ENCODE measurements at places on chromosomes 3 and 15.

DNA sequence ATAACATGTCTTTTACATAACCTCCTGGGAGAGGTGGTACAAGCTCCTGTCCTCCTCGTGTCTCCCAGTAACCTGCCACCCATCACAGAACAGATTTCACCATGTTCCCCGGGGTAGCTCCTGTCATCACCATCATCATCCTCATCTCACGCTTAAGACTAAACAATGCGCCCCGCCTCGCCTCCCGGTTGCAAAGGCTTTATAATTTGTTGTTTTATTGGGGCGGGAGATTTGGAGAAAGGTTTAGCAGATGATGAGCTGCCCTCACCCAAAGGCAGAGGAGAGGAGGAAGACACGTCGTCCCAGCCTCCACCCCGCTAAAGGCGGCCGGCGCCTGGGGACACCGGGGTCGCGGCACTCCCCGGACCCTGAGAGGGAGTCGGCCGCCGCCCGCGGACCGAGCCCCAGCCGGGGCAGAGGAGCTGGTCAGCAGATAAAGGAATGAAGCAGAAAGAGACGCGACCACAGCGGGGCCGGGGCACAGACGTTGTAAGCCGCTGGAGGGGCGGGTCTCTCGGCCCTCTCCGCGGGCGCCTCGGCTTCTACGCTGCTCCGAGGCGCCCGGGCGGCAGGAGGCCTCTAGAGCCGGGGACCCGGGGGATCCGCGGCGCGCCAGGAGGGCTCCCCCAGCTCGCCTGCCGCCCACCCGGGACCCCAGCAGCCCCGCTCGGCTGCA, 589 bp downstream of the HERC1 start:
- no peak for DNase-seq

DNA sequence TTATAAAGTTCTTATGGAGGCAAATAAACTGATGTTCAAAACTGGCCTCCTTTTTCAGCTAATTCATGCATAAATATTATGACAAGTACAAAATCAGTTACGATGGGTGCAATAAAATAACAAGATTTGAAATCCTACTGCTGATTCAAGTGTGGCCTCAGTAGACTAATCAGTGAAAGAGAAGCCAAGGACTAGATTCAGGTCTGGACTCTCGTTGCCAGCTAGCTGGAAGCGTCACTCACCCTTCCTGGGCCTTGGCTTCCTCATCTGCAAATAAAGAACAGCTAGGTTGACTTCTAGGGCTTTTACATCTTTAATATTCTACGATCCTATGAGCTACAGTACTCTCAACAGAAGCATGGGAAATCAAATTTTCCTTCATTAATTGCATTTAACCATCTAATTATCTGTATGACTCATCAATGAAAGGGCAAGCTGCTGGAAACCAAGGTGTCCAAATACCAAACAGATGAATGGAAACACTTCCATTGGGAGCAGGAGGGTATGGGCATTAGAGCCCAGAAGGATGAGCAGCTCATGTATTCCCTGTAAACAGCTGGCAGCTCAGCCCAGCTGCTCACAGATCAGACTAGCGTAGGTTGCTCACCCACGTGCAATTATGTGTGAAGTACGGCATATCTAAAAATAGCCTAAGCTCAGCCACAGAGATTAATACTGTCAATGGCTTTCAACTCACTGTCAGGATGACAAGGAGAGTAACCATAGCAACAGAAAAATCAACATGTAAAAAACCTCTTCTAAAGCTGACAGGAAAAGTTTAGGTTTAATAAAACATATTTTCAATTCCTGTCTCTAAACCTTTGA, 294.8 kb downstream of the PLCL2 start:
- no peak for DNase-seq

- no peak for DNase-seq
Measured at GRCh38 chr15:25182736-25183445, 228.1 kb downstream of the SNRPN start.

DNA sequence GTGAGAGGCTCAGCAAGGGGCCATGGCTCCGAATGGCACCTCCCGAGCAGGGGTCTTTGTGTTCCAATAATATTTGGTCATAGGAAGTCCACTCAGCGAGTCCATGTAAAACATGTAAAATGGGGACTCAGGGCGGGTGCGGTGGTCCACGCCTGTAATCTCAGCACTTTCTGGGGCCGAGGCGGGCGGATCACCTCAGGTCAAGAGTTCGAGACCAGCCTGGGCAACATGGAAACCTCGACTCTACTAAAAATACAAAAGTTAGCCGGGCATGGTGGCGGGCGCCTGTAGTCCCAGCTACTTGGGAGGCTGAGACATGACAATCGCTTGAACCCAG, 26.4 kb downstream of the EFCC1 start:
- DNase-seq, result no peak

GRCh38 chr3:71050538-71051258, 532.8 kb downstream of the FOXP1 start:
- no peak for DNase-seq

- DNase-seq, result no peak
Measured at GRCh38 chr15:68833700-68834331, 13.1 kb upstream of the ANP32A start.

DNA sequence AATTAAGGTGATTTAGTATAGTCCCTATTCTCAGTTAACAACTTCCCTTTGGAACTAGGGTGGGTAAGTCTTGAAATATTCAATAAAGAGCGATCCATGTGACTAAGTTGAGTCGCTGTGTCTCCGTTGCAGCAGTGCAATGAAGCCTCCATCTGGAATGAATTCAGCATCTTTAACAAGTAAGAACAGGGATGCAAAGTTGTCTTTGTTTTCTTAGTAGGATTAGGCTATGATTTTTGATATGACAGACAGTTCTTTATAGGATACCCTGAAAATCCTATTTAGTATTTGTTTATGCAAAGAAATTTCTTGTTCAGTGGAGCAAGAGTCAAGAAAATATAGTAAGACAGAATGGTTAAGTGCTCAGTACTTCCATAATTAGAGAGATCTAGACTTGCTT, 52.7 kb downstream of the RBMS3 start:
- DNase-seq, result no peak

DNA sequence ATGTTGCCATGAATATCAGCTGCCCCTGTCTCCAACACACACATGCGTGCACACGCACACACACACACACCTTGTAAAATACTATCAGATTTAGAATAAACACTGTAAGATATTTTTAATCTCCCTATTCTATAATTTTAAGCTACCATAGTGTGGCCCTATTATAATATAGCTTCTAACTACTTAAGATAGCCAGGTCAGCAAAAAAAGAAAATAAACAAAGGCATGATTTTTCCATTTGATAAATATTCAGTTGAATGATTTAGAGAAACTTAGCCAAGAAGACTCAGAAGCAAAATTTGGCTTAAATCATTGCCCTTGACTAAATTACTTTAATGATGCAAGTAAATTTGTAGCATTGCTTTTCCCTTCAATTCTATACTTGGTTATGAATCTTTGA, 162.2 kb downstream of the ALCAM start:
- no peak for DNase-seq

DNA sequence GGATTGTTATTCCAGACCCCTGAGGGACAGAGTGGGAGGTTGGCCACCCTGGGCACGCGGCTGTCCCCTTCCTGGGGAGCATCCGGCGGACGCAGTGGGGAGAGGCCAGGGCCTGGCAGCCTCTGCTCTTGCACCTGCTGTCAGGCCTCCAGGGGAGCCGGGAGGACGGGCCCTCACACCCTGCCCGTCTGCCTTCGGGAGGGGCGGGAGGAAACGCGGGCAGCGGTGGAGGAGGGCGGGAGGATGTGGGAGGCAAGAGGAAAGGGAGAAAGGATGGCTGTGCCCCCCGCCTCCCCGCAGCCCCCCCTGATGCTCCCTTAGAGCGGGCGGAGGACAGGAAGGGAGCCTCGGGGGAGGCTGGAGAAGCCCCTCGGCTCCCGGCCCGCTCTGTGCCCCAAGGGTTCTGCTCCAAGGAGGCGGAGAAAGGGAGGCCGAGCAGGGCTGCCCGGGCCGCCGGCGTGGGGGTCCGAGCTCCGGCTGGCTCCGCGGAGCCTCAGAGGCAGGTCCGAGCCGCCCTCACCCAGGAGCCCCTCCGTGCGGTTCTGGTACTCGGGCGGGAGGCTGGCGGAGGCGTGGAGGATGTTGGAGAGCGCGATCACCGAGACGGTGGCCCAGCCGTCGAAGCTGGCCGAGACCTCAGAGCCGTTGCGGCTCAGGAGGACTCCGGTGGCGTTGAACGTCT, 40.9 kb downstream of the MUC20 start:
- no peak for DNase-seq

GRCh38 chr3:81874738-81875137, 113.3 kb upstream of the GBE1 start:
- no peak for DNase-seq

GRCh38 chr3:119230071-119230470, 10.6 kb downstream of the B4GALT4 start:
- DNase-seq, result no peak

DNA sequence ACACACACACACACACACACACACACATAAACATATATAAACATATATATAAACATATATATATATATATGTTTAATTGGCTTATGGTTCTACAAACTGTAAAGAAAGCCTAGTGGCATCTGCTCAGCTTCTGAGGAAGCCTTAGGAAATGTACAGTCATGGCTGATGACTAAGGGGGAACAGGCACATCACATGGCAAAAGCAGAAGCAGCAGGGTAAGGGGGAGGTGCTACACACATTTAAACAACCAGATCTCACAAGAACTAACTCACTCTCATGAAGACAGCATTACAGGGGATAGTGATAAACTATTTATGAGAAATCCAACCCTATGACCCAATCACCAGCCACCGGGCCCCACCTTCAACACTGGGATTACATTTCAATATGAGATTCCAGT, 922.9 kb downstream of the SI start:
- DNase-seq, result no peak

- DNase-seq, result peak; percentile 22
Measured at GRCh38 chr3:129626744-129627349, 20.4 kb upstream of the PLXND1 start.

DNA sequence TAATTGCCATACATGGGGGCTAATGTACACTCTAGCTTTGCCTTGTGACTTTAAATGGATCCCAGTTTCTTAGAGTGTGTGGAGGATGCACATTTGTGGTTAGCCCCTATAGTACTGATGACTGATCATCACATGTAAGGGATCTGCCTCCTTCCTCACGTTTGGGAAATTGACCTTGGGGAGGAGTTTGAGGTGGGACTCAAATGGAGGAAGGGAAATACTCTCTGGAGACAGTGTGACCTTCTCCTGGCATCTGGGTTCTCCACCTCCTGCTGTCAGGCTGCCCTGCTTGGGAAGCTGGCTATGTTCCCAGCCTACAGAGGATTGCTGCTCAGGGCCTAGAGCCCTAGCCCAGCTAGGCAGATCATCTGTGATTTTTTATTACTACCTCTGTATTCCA, 48.7 kb downstream of the PPM1L start:
- DNase-seq, result no peak

GRCh38 chr3:161175506-161175905, 45.6 kb upstream of the NMD3 start:
- DNase-seq, result no peak

DNA sequence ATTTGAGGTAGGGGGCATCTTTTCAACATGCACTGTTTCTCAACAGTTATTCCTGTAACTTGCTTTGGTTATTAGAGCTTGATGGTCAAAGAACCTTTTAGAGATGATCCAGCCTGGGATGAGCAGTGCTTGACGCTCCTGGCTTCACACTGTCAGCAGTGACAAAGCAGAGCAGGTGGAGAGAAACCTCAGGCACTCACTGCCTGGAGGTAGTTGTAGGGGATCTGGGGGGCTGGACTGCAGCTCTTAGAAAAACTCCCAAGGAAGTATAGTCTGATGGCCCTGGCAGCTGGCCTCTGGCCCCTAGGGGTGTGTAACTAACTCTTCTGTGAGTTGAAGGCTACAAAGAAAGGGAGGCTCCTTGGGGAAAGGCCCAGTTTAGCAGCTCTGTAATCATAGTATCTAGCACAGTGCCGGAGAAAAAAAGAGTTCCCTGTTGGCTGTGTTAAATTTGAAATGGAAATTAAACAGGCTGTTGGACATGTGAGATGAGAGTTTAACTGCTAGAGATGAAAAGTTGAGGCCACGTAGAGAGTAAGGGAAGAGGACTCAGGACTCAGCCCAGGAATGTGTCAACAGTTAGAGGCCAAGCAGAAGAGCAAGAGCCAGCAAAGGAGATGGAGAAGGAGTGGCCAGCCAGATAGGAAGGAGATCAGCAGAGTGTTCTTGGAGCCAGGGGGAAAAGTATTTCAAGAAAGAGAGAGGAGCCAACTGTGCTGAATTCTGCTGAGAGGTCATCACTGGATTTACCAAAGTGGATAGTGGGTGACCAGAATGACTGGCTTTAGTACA, 14.2 kb downstream of the OXNAD1 start:
- no peak for DNase-seq

GRCh38 chr3:55243678-55244077, 243.4 kb downstream of the WNT5A start:
- no peak for DNase-seq

- DNase-seq, result no peak
Measured at GRCh38 chr3:197912741-197913476, 37.1 kb upstream of the RPL35A start.

DNA sequence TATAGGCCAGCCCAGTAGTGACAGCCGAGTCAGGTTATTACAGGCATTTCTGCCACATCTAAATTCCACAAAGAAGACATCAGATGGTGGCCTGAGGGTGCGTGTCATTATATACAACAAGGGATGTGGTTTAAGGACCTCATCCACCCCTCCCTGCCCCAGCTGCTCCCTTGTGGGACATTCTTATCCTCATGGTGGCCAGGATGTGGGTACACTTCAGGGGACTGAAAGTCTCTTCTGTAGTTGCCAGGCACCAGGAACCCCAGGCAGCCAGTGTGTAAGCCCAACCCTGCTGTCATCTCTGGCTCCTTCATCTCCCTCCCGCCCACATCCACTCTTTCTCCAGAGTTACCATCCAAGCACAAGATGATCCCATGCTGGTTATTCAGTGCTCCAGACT, 224.9 kb upstream of the TOPAZ1 start:
- no peak for DNase-seq

DNA sequence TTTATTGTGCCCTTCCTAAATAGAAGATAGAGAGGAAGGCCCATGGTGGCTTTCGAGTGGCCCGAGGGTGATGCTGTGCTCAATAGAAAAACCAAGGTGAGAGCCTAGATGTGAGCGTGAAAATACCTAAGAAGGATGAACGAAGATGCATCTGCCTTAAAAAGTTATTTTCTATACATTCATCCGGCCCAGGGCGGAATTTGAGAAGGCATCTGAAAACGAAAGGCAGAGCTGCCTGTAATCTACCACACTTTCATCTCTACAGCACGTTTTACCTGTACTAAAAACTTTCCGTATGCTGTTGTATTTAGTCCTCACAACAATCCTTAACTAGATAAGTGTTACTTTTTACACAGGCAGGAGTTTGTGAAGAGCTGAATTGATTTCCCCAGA, 1.4 kb downstream of the DUT start:
- DNase-seq, result no peak

DNA sequence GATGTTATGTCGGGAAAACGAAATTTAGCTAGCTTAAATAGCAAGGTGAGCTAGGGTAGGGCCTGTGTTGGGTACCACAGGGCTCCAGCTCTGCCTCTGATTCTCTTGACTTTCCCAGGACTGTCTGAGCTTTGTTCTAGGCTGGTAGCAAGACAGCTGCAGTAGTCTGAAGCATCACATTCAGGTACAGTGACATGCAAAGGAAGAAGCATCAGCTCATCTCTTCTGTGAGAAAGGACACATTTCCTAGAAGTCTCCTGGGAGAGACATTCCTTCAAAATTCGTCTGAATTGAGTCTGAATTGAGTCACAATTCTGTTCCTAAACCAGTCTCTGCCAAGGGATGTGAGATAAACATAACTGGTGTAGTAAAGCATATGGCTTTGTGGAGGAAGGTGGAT, 8.5 kb upstream of the UBXN7 start:
- DNase-seq, result no peak

All from stimulated activated CD8-positive, alpha-beta memory T cell treated with anti-CD3 and anti-CD28 coated beads, Interleukin-7, amount 100 ng/mL, for 1 hour (primary cell).